NCI-H146 (cell line): ENCODE measurements at places on chromosomes 12 and 14.

DNA sequence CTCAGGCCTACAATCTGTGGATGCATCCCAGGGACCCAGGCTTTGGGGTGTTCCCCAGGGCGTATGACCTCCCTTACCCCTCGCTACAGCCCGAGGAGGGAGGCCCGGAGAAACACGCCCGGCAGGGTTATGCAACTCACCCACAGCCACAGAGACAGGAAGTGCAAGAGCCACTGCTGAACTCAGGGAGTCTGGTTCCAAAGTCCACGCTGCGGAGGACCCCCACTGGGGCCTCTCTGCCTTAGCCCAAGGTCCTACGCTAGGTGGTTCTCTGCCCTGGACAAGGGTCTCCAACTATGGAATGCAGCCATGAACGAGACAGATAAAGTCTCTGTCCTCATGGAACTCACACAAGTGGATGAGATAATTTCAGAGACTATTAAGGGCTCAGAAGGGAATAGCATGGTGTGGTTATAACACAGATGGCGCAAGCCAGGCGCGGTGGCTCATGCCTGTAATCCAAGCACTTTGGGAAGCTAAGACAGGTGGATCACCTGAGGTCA is 11.3 kb downstream of the SCARB1 start:
- no peak for DNase-seq

DNA sequence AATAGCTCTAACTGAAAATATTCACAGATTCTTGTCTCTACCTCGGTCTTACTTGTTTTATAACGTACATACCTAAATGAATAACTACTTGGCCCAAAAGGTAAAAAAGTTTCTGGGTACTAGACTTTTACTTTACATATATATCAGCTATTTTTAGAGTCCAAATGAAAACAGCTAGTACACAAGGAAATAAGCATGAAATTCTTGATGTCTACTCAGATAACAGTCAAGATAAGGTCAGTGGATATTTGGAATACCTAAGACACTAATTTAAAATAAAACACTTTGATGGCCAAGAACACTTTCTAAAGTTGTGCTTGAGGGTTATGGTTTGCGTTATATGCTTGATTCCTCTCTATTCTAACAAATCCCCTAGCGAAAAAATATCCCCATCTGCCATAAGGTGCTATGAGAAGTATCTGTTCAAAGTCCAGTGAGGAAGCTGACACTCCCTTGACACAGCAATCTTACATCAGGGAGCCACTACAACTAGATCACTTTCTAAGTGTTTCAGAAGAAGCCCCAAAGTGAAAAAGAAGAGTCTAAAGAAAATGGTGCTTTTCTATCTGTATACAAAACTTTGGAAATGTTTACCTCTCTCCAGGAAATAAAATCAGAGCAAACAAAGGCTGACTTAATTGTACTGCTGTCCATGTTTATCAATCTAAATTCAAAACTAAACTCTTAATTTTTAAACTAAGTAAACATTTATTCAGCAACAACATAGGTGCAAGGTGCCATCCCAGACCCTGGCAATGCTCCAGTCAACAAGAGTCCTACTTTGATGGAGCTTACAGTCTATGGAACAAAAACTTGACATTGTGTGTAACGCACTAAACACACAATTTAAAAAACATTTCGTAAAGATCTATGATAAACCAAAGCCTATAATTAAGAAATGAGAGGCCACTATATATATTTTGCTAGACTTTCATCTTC is 11.7 kb downstream of the PTPN21 start:
- DNase-seq = no peak

DNA sequence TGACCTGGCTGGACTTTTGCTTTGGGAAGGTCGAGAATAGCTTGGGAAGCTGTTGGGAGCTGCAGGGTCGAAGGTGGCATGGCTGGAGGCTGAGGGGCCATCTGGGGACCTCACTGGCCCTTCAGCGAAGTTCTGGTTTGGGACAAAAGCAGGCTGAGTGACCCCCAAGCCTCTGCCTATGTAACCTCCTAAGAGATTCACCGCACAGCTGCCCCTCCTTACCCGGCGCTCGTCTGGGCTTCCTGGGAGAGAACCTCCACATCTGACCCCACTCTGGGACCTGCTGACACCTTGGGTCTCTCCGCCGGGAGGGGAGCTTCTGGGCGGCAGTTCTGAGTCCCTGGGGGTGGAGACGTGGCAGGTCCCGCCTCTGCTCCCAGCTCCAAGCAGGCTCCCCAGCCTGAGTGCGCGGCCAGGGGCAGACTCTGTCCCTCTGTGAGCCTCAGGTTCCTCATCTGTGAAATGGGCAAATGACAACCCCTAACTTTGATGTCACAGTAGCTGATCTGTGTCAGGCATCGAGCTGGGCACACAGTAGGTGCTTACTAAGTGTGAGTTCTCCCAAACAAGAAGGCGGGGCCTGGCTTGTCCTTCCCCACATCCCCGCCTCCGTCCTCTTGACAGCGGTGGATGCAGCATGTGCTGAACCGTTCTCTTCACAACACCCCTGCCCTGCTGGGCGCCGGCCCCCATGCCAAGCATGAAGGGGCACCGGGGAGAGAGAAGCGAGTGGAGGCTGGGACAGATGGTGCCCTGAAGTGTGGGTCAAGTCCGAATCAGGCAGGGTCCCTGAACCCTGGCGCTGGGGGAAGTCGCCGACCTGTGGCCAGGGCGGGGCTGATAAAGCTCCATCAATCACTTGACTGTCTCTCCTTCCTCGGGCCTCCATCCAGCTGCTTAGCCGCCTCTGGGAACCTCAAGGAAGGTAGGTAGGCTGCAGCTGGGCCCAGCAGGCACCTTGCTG is 3.8 kb downstream of the EXOC3L4 start:
- no peak for DNase-seq

DNA sequence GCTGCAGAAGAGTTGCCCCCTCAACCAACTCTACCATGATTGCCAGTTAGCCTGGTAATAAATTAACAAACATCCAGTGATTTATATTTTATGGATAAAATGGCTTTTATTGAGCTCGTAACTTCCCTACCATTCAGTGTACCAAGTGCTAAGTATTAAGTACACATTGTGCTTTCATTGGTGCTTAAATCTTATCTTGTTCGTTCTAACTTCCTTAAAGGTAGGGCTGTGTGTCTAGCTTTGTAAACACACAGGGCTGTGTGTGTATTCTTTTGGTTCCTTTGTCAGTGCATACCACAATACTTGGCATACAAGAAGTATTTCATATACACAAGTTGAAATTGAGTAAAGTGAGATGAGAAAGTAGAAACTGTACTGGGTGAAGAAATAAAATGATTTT is 80.4 kb downstream of the KCNC2 start:
- DNase-seq = no peak

DNA sequence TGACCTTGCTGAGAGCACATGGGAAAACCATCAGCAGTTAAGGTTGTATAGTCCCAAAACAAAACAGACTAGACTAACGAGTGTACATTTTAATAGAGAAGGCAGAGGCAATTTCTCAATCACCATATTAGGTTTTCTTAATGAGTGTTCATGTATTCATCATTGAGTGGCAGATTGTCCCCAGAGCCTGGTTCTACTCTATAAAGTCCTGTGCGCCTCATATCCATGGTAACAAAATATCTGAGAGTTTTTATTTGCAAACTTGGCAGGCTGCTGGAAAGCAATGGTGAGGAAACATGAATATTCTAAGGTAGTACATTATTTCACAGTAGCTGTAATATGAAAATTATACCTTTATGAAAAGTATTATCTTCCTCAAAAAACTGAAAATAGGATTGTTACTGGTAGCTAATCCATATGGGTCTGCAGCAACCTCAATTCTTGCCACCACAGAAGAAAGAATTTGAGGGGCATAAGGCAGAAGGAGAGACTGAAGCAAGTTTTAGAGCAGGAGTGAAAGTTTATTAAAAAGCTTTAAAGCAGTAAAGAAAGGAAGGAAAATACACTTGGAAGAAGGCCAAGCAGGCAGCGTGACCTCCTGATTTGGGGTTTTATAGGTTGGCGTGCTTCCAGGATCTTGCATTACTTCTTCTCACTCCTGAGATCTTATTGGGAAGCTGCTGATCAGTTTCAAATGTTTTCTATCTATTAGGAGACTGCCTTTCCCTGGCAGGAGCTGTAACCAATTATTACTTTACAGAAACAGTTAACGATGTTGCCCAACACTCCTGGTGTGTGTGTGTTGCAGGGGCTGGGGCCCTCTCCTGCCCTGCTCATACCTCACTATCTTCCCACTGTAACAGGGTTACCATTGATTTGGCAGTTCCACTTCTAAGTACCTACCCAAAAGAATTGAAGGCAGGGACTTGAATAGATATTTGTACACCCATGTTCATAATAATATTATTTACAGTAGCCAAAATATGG is 154.0 kb upstream of the NUDT4 start:
- no peak for DNase-seq

DNA sequence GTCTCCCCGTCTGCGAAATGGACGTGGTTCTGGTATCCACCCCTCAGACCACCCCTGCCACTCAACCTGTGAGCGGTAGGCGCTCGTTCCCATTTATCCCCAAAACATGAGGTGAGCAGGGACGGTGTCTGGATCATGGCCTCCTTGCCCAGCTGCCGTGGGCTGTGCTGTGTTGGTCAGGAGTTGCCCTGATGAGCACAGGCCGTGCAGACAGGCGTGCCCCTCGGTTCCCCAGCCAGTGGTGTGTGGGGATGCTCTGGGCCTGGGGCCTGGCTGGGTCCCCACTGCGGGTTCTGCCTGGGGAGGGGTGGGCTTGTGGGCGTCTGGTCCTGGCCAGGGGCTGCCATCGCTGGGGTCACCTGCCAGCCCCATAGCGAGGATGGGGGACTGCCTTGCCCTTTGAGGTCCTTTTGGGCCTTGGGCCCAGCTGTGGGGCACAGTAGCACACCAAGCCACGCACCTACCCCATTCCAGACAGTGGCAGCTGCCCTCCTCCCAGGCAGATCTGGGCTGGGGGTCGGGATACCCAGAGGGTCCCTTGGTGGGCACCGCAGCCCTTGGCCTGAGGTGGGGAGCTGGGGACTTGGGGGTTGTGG is 11.3 kb upstream of the PUS1 start:
- DNase-seq = no peak

DNA sequence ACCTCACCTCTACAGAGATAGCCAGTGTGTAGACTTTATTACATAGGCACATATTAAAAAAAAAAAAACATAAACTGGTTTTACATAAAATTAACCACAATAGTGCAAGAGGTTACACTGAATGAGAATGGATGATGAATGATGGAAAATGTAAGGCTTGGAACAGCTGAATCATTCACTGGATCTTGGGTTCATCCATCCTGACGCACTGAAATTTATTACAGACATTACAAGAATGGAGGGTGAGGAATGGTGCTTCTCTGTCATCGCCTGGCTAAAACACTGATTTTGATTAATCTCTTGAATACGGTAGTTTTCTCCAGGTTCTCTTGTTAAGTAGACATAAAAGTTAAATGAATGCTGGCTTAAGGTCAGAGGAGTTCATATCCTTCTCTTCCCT is 40.0 kb upstream of the GTF2A1 start:
- no peak for DNase-seq

- DNase-seq = no peak
These were observed at the start of gene ADGRD1 for GRCh38 chr12:130953771-130954543. ADGRD1 (plus strand) TSS chr12:130953907; CDS start chr12:130954466, 559 bp downstream.

DNA sequence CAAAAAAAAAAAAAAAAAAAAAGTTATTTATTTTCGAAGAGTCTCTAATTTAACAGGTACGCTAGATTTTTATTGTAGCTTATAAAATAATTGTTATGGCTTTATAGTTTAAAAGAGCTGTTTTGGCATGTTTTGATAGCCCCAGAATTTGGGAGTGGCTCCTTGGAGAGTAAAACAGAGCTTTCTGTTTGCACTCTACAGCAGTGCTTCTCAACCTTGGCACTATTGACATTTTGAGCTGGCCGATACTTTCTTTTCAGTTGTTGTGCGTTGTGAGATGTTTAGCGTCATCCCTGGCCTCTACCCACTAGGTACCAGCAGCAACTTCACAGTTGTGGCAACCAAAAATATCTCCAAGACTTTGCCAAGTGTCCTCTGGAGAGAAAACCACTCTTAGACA is 30.6 kb downstream of the PLBD1 start:
- DNase-seq = no peak

- no peak for DNase-seq
These were observed 723.1 kb upstream of the TBX3 start for GRCh38 chr12:115407036-115407435.

DNA sequence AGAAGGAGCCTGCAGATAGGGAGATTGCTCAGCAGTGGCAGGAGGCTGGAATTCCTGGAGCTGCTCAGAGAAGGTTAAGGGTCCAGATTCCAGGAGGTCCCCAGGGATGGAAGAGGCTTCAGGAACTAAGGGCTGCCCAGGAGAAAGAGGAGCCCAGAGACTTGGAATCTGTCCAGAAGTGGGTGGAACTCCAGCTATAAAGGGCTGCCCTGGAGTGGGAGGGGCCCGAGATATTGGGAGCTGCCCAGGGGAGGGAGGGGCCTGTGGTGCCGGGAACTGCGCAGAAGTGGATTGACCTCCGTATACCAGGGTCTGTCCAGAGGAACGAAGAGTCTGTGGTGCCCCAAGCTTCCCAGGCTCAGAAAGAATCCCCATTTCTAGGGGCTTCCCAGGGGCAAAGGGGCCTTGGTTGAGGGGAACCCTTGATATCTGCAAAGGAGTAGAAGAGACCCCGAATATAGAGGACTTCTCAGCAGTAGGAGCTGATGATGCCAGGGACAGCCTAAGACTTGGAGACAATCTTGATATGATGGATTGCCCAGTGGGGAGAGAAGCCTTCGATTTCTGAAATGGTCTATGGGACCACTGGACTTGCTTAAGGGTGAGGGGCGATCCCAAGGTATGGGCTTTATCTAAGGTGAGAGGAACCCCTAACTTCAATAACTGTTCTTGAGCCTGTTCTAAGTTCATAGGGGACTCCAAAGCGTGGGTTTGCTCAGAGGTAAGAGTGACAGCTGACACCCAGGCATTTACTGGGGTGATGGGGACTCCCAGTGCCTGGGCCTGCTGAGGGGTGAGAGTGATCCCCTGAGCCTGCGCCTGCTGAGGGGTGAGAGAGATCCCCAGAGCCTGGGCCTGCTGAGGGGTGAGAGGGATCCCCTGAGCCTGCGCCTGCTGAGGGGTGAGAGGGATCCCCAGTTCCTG is 45.0 kb downstream of the FAM186A start:
- peak; percentile 84 for DNase-seq

GRCh38 chr12:39931857-39932256 is 174.0 kb downstream of the SLC2A13 start:
- no peak for DNase-seq

- no peak for DNase-seq
These were observed 61.6 kb downstream of the PLEKHG3 start for GRCh38 chr14:64765740-64766302.
